ENCODE measurements at places on chromosomes 3 and 15. TPM values are rescaled to one million over a fixed set of nuclear protein-coding genes. Genes with fewer than 3 reads are reported as not detected.
A peak's percentile ranks its signal among the peaks of the same experiment; 100 is the strongest.

- peaks cover 39% of the 10 kb centered on the region for H3K4me1 ChIP-seq
- H3K27ac ChIP-seq = no peak overlapping the region
- H3K27me3 ChIP-seq = peaks cover 7% of the 10 kb centered on the region
- peak; percentile 62 for DNase-seq
- H3K4me3 ChIP-seq = no peak overlapping the region
- H3K36me3 ChIP-seq = no peaks in the 10 kb centered on the region
Observed at GRCh38 chr3:64457811-64458210, 230.0 kb downstream of the ADAMTS9 start.

GOLGA8O gene
- total RNA-seq = 1.2 TPM

DNA sequence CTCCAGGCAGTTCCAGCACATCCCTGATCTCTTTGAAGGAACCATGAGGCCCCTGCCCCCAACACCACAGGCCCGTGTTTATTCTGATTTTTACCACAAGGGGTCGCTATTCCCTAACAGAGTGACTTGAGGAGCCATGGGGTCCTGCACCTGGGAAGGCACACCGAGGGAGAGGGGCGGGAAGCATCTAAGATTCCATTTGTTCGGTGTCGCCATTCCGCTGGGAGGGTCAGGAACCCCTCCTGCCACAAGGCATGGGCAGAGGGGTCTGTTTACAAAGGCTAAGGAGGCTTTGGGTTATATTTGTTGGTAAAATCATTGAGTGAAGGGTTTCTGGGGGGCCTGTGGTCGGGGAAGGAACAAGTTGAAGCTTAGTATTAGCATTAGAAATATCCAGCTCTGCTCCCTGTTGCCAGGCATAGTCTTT lies 77.1 kb downstream of the WDR76 start:
- H3K27ac ChIP-seq = no peak overlapping the region
- H3K4me1 ChIP-seq = peaks cover 3% of the 10 kb centered on the region
- no peaks in the 10 kb centered on the region for H3K36me3 ChIP-seq

ABI3BP gene
- 2.1 TPM for total RNA-seq

TP63 gene
- 0.94 TPM for total RNA-seq

GRCh38 chr3:14152233-14152962 lies 26.0 kb downstream of the XPC start:
- H3K36me3 ChIP-seq = peaks cover 29% of the 10 kb centered on the region
- DNase-seq = no peak
- no peak overlapping the region for H3K4me3 ChIP-seq
- H3K27ac ChIP-seq = no peak overlapping the region

DNA sequence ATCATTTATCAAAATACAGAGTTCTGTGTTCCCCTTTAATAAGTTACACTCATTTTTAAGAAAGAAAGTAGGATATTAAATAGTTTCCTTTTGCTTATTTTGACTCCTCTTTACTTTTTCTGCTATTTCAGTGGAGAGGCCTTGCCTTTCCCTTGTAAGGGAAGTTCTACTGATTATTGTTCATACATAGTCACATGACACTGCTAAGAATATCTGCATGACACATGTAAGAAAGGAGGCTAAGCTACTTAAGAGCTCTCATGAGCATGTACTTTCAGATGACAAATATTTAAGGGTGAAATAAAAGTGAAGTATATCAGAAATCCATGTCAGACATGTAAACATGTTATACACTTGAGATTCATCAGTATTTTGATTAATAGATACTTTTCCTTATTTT lies 39.0 kb downstream of the MYRIP start:
- H3K27ac ChIP-seq = no peak overlapping the region
- no peaks in the 10 kb centered on the region for H3K27me3 ChIP-seq
- H3K36me3 ChIP-seq = no peaks in the 10 kb centered on the region
- no peak overlapping the region for H3K4me3 ChIP-seq

DNA sequence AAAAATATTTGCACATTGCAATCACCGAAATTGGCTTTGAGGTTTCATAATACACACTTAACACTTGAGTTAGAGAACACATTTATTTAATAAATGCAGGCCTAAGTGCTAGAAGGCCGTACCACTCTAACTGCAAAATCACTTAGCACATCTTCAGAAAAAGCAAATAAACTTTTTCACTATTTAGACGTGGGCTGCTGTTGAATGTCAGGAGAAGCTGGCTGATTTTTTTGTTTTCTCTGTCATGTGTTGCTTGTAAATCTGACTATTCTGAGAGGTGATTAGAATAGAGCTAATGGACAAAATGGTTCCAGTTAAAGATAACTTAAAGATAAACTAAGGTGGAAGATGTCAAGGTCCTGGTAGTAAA lies 265.1 kb downstream of the FOXP1 start:
- no peak overlapping the region for H3K27ac ChIP-seq
- DNase-seq = no peak
- no peak overlapping the region for H3K4me3 ChIP-seq
- no peaks in the 10 kb centered on the region for H3K27me3 ChIP-seq
- no peaks in the 10 kb centered on the region for H3K36me3 ChIP-seq

CCRL2 gene
- total RNA-seq = 0.17 TPM

ZMYND10 gene
- 0.39 TPM for total RNA-seq

DNA sequence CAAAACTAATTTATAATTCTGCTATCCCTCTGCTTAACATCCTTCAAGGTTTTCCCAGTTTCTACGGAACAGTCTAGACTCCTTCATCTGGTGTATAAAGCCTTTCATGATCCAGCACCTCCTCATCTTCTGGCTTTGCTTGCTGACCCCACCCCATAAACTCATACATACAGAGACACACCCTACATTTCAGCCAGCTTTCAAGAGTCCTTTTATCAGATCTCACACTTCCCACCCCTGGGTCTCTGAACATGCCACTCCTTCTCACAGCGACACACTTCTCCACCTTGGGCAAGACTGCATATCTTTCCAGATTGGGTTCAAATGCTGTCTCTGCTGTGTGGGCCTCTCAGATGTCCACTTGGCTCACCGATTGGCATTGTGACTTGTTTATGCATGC lies 166.8 kb upstream of the LPP start:
- peak overlapping the region; percentile 58 for H3K27ac ChIP-seq
- DNase-seq = no peak
- H3K27me3 ChIP-seq = no peaks in the 10 kb centered on the region
- H3K4me1 ChIP-seq = peaks cover 25% of the 10 kb centered on the region
- no peaks in the 10 kb centered on the region for H3K36me3 ChIP-seq

GRCh38 chr15:31070867-31071266 lies 30.7 kb downstream of the TRPM1 start:
- H3K27me3 ChIP-seq = no peaks in the 10 kb centered on the region
- no peaks in the 10 kb centered on the region for H3K4me1 ChIP-seq
- no peak for DNase-seq
- H3K4me3 ChIP-seq = no peak overlapping the region

PAQR9 gene
- total RNA-seq = 0.22 TPM
